B cell (primary cell): ENCODE measurements at places on chromosomes 1 and 21. TPM values are rescaled to one million over a fixed set of nuclear protein-coding genes. Genes with fewer than 3 reads are reported as not detected.
A peak's percentile ranks its signal among the peaks of the same experiment; 100 is the strongest.

C1orf210 gene
- total RNA-seq: not detected in 2 replicates

GRCh38 chr1:54940042-54940441 is 40.4 kb upstream of the TMEM61 start:
- H3K27me3 ChIP-seq: peaks cover 7% of the 10 kb centered on the region
- no peak for DNase-seq
- H3K4me3 ChIP-seq: no peak overlapping the region
- H3K36me3 ChIP-seq: no peaks in the 10 kb centered on the region
- no peak overlapping the region for H3K27ac ChIP-seq
- no peaks in the 10 kb centered on the region for H3K4me1 ChIP-seq

PDZK1 gene
- total RNA-seq: 0.34 TPM in 1 of 2 replicates, not detected in the other

- H3K36me3 ChIP-seq: no peaks in the 10 kb centered on the region
- no peak for DNase-seq
- H3K27me3 ChIP-seq: peaks cover 5% of the 10 kb centered on the region
- H3K4me3 ChIP-seq: no peak overlapping the region
Observed at GRCh38 chr1:24558455-24558854, 2.6 kb downstream of the NCMAP start.

DNA sequence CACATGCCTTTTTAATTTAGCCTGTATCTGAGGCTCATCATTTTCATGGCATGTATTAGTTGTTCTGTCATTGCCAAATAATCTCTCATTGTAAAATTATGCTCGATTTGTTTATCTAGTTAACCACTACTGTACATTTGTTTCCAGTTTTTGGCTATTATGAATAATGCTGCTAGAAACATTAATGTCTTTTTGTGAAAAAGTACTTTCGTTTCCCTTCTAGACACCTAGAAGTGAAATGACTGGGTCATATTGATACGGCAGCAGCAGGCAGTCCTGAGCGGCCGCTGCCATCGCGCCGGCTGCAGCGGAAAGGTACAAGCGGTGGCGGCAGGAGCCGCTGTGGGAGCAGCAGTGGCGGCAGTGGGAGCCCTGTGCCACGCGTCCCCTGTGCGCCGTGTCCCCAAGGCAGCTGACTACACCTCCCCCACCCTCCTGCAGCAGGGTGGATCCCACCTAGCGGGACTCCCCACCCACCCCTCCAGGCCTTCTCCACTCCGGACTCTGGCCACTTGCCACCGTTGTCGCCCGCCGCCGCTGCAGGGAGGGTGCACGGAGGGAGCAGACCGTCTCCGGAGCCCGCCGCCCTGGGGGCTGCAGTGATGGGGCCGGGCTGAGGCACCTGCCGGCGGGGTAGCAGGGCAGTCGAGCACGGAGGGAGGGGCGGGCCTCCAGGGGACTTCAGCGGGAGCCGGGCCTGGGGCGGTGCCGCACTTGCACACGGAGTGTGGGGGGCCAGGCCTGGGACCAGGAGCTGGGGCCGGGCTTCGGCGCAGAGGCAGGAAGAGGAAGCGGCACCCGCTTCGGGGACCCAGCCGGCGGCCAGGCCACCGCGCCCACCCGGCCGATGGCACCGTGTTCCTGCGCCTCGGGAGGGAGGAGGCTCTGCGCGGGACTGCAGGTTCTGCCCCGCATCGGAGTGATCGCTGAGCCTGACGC is 66.8 kb upstream of the RGS7 start:
- peaks cover 9% of the 10 kb centered on the region for H3K4me1 ChIP-seq
- H3K27me3 ChIP-seq: no peaks in the 10 kb centered on the region
- H3K4me3 ChIP-seq: peak overlapping the region; percentile 37
- no peak overlapping the region for H3K27ac ChIP-seq
